NCI-H345 (cell line): ENCODE measurements at places on chromosomes 12 and 14.

GRCh38 chr12:77992760-77993159, 162.1 kb downstream of the NAV3 start:
- DNase-seq, result no peak

DNA sequence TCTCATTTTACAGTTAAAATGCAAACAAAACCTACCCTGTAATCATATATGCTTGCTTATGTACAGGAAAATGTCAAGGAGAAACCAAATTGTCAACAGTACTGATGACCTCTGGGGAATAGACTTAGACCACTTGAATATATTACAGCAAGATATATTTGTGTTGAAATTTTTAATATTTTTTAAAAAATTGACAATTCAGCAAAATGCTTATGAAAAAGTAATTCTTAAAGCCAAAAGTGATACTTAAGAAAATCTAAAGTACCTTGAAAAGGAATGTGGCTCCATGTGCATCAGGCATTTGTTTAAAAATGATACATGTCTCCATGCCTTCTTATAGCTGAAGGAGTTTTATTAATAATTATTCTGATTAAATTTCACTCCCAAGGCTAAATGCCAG, 49.2 kb downstream of the PTPN21 start:
- DNase-seq, result no peak

DNA sequence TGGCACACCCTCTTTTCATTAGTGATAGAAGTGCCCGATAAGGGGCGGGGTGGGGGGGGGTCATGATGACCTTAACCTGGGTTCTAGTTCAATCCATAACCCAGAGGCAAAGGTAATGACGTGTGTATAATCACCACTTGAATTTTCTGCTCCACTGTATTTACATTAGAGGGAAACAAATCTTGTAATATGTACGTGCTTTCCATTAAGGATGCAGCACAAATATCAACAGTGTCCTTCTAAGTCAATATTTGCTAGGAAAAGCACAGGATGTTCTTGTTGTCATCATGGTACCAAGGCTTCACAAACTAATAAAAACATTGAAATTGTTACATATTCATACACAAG, 121.2 kb upstream of the SLC38A2 start:
- no peak for DNase-seq

- DNase-seq, result no peak
Measured at GRCh38 chr12:6367969-6368892, 7.1 kb downstream of the SCNN1A start.

- DNase-seq, result no peak
Measured at GRCh38 chr14:81209167-81209836, 11.5 kb downstream of the GTF2A1 start.

GRCh38 chr12:120495186-120495730, 655 bp upstream of the DYNLL1 start:
- no peak for DNase-seq

DNA sequence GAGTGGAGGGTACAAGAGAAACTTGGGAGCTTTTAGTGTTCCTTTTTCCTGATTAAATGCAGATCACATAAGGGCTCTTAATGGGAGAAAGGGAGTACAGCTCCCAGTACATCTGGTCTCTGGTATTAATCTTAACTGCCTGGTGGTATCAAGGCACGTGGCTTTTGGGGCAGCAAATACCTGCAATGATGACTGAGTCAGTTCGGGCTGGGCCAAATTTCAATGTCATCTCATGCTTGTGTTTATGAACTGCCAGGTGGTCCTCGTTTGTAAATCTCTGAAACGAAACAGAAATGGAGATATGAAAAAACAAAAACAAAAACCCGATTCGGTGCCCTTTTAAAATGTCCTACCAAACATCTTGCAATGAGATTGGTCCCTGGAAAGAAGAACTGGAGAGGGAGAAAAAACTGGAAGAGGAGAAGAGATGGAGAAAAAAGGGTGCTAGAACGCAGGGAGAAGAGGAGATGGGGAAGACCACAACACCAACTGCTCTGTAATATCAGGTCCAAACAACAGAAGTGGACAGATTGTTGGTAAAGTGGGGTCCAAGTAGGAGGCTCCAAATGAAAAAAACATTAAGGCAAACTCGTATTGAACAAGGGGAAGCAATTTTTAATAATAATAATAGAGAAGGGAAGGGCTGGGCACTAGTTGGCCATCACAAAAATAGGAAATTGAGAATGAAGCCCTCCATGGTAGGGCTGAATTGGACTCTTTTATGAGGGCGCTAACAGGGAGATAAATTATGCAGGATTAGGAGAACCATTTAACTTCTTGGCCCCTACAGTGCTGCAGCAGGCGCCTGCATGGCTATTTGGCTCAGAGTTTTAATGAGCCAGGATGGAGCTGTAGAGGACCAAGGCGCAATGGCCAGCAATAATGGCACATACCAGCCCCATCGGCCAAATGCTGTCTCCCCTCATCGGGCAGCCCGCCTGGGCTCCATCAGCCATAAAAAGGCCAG, 45.4 kb upstream of the NPFF start:
- no peak for DNase-seq

GRCh38 chr12:68416826-68417225, 84.7 kb upstream of the MDM1 start:
- no peak for DNase-seq

DNA sequence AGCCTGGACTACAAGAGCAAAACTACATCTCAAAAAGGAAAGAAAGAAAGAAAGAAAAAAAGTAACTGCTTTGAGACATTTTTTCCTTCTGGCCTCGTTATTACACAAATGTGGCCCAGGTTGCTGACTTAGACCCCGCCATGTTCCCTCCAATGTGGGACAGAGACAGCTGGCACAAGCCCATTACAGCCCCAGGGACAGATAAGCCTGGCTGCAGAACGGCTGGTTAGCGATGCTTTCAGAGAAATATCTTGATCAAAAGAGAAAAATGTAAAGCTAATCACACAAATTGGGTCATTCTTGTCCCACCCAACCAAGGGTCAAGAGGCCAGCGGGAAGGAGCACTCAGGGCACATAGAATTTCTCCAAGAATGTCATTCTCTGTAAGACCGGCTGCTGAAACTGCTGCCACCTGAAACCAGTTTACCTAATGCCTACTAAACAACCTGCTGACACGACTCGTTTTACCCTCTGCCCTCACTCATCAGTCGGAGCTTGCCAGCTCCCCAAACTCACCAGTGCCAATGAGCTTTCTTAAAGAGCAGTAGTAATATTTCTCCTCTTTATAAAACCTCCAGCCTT, 63.1 kb downstream of the TNFAIP2 start:
- no peak for DNase-seq

- DNase-seq, result no peak
Measured at GRCh38 chr12:132766380-132767085, 4.9 kb upstream of the ANKLE2 start.

GRCh38 chr12:55816881-55817344, 611 bp downstream of the SARNP start:
- DNase-seq, result no peak

GRCh38 chr14:56211844-56212243, 93.6 kb downstream of the PELI2 start:
- DNase-seq, result no peak

GRCh38 chr12:52975204-52975603, 26.3 kb downstream of the KRT18 start:
- DNase-seq, result no peak

GRCh38 chr12:76874491-76875190, 4.2 kb downstream of the CSRP2 start:
- no peak for DNase-seq

DNA sequence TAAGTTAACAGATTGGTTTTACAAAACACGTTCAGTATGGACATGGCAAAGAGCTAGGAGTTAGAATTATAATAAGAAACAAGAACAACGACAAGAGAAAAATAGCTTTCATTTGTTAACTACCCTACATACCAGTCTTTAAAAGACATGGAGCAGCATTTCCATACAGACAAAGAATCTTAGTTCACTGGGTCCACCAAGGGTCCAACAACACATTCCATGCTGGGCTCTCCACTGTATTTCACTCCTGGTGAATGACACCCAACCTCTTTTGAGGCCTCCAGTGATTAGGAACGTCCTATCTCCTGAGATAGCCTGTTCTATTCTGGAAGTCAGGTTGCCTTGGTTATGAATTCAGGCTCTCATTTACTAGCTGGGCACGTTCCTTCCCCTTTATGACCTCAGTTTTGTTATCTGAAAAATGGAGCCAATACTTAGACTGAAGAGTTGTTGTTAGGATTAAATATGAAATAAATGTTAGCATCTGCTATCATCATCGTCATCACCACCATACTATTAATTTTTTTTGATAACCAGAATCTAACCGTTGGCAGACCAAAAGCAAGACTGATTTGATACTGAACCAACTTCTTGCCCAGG, 37.7 kb downstream of the C12orf75 start:
- DNase-seq, result no peak

DNA sequence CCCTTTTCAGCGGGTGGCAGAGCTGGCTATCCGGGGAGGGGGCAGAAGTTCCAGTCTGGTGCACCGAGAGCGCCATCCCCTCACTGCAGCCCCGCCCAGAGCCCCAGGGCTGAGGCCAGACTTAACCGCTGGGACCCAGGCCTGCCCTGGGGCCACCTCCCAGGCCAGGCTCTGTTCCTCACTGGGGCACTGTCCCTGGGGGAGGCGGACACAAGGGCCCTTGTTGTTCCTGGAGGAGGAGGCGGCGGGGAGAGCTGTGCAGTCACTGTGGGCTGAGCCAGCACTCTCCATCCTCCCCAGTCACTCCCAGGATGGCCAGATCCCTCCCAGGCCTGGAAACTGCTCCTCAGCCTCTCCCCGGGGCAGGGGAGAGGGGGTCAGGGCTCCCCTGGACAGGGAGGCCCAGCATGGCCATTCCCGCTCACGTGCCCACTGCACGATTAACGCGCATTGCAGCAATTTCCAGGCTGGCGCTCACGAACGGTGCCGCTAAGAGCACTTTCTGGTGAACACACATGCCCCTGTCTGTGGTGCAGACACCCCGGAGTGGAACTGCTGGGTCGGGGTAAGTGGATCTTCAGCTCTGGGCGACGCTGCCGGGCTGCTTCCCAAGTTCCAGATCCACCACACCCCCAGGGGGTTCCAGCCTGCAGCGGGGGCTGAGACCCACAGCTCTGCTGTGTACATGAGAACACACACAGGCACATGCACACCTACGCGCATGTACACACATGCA, 89.8 kb upstream of the SFSWAP start:
- no peak for DNase-seq

- no peak for DNase-seq
Measured at GRCh38 chr12:40727774-40728483, 35.7 kb downstream of the CNTN1 start.
